CD8-positive, alpha-beta memory T cell (primary cell): ENCODE measurements at places on chromosomes 11 and 22.

DNA sequence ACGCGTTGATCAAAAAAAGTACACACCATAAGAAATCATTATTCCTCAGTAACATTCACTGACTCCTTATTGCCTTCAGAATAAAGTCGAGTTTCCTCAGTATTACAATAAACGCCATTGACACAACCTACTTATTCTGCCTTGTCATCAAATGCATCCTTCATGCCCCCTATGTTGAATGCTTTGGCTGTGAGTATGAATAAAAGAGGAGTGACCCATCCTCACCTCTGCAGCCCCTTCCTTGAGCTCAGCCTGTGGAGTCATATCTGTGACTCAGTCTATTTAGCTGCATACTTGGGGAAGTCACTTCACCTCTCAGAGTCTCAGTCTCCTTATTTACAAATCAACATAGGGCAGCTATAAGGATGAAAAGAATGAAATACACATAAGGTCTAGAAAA is 65.1 kb downstream of the USP35 start:
- no peak for DNase-seq
- H3K36me3 ChIP-seq: no peaks in the 10 kb centered on the region
- H3K27me3 ChIP-seq: no peaks in the 10 kb centered on the region
- H3K4me3 ChIP-seq: no peak overlapping the region
- no peaks in the 10 kb centered on the region for H3K4me1 ChIP-seq

DNA sequence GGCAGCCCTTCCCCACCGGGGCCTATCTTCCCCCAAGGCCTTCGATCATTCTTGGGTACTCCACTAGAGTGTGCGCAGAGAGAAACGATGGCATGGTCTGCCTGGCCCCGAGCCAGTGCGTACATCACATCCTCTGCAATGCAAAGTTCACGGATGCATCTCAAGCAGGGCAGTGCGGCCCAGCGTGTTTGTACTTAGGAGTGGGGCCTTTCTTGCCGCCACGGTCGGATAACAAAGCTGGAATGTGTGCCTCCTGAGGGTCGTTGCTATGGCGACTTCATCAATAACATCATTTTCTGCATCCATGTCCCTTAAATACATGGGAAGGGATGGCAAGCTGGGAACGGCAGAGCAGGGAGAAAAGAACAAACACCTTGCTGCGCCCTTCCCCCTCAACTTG is 73.9 kb downstream of the SCUBE1 start:
- H3K4me3 ChIP-seq: no peak overlapping the region
- H3K27ac ChIP-seq: no peak overlapping the region
- no peaks in the 10 kb centered on the region for H3K36me3 ChIP-seq
- H3K27me3 ChIP-seq: no peaks in the 10 kb centered on the region
- peaks cover 13% of the 10 kb centered on the region for H3K4me1 ChIP-seq

DNA sequence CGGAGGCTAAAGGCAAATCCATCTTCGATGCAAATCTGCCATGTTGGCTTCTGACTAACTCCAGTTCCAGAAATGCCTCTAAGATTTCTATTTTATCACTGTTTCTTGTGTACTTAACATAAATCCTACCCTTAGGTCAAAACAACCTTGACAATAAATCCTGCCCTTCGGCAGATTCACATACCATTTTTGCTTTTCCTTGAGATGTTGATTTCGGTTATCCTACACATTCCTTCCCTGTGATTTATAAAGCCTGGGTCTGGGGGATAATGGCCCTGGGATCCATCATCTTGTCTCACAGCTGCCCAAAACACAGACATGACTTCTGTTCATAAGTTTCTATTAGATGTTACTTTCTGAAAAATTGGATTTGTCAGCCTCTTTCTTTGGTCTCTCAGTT is 231.7 kb upstream of the CARD18 start:
- H3K36me3 ChIP-seq: no peaks in the 10 kb centered on the region
- DNase-seq: no peak
- H3K4me1 ChIP-seq: no peaks in the 10 kb centered on the region
- no peak overlapping the region for H3K4me3 ChIP-seq
- no peaks in the 10 kb centered on the region for H3K27me3 ChIP-seq
- no peak overlapping the region for H3K27ac ChIP-seq

GRCh38 chr11:118126082-118126838 is 26.4 kb downstream of the SCN4B start:
- no peaks in the 10 kb centered on the region for H3K36me3 ChIP-seq
- DNase-seq: no peak
- no peak overlapping the region for H3K4me3 ChIP-seq
- no peak overlapping the region for H3K27ac ChIP-seq

DNA sequence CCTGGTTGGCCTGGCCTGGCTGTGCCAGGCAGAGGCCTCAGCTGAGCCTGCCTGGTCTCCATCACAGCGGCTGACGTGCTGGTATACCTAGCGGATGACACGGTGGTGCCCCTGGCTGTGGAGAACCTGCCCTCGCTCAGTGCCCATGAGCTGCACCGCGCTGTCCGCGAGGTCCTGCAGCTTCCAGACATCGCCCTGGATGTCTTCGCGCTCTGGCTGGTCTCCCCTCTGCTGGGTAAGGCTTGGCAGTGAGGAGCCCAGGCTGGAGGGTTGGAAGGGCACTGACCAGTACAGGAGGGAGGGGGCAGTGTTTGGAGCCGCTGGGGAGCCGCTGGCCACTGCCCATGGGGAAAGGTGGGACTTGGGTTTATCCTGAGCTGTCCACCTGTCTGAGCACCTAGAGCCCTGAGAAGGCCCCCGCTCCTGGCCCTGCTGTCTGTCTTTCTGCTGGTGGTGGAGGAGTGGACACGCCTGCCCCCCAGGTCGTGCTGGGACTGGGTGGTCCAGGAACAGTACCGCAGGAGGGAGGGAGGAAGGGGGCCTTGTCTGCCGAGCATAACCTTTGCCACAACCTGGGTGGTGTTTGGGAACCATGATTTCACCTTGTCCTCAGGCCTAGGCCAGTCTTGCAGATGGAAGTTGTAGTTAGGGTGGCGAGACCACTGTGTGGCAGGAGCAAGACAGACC is 3.0 kb downstream of the FRMD8 start:
- H3K27me3 ChIP-seq: no peaks in the 10 kb centered on the region
- peaks cover 60% of the 10 kb centered on the region for H3K4me1 ChIP-seq
- no peak for DNase-seq
- no peak overlapping the region for H3K27ac ChIP-seq

GRCh38 chr22:37019309-37020191 is at the start of the genes MPST and TST:
Gene MPST (plus strand): TSS chr22:37019742. CDS start chr22:37019837, 95 bp downstream.
Gene TST (minus strand): TSS chr22:37019447. CDS start chr22:37018732, 715 bp downstream.
- H3K4me1 ChIP-seq: peaks cover 6% of the 10 kb centered on the region
- peak within 1 kb of the TSS; percentile 56 for H3K4me3 ChIP-seq

DNA sequence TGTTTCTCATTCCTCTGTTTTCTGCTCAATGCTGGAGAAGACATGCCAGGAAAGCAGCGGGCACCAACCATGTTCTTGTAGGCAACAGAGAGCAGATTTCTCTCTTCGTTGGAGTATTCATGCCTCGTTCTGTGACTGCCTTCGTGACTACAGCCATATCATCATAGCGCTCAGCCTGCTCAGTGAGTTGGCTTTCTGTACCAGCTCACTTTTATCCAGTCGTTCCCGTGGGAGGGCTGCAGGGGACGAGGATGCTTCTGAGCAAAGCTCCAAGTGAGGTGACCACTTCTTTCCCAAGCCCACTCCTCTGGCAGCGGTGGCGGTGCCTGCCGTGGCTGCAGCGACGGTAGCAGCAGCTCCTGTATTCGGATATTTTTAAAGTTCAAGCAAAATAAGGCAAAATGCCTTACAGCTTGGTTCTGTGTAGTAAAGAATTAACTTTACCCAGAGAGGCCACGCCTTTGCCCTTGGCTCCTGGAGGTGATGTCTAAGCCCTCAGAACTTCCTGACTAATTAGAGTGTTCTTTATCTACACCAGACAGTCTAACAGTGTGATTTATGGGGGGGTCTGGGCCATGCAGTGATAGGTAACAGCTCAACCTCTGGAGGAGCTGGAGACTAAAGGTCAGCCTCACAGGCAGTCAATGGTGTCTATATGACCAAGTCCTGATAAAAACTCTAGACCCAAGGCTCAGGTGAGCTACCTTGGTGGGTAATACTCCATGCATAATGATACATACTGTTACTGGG is 35.3 kb downstream of the LDHAL6A start:
- no peaks in the 10 kb centered on the region for H3K4me1 ChIP-seq
- no peak for DNase-seq

DNA sequence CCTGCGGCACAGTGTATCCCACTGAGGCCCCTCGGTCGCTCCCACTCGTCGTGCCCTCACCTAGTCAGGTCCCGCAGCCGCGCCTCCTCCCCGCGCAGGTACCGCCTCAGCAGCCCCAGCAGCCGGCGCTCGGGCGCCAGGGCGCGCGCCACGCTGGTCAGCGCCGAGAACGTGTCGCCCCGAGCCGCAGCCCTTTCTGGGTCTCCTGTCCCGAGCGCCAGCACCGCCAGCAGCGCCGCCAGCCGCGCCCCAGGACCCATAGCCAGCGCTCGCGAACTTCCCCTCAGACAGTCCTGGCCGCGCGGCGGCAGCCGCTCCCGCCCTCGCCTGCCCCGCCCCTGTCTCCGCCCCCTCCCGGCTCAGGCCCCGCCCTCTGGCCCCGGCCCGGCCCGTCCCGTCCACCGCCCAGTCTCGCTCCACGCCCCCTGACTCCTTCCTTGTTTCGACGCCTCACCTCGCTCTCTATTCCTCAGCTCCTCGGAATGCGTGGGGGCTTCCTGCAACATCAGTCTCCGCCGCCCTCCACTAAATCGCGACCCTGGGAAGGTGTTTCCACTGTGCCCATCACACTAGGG is at the start of gene P4HA3:
TSS of gene P4HA3 (minus strand) at position 289 of the 575 bp plus-strand sequence. CDS start at position 260, 29 bp downstream.
- peaks cover 17% of the 10 kb centered on the region for H3K27me3 ChIP-seq
- H3K36me3 ChIP-seq: no peaks in the 10 kb centered on the region
- peak within 1 kb of the TSS; percentile 23 for H3K4me3 ChIP-seq

DNA sequence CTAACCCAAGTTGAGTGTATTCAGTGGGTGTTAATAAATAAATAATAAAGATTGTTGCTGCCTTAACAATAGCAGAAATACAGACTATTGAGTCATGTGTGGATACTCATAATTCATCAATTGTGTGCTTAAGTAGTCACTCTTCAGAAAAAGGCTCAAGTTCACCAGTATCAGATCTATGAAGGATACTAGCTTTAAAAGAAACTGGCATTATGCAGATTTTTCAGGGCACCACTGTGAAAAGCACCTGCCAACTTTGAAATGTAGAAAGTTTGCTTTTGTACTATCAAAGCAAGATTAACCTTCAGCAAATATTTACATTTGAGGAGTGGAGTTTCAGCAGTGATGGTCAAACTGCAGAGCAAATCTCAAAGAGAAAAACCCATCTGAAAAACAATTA is 20.1 kb upstream of the SYTL2 start:
- no peaks in the 10 kb centered on the region for H3K27me3 ChIP-seq
- DNase-seq: no peak

DNA sequence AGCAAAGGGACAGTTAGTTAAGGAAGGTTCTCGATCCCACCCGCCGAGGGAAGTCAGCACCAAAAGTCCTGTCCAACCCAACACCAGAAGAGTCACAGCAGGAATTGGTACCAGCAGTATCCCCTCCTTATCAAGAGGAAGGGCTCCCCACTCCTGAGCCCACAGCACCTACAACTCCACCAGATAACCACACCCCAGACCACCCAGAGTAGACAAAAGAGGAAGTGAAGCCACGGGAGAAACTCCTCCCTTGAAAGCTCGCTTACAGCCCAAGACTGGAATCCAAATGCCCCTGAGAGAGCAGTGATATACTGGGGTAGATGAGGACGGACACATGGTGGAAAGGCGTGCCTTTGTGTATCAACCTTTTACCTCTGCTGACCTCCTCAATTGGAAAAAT is 7.3 kb upstream of the CD5 start:
- no peaks in the 10 kb centered on the region for H3K27me3 ChIP-seq
- H3K4me1 ChIP-seq: peaks cover 26% of the 10 kb centered on the region
- no peak overlapping the region for H3K27ac ChIP-seq
- no peak overlapping the region for H3K4me3 ChIP-seq
- DNase-seq: no peak

DNA sequence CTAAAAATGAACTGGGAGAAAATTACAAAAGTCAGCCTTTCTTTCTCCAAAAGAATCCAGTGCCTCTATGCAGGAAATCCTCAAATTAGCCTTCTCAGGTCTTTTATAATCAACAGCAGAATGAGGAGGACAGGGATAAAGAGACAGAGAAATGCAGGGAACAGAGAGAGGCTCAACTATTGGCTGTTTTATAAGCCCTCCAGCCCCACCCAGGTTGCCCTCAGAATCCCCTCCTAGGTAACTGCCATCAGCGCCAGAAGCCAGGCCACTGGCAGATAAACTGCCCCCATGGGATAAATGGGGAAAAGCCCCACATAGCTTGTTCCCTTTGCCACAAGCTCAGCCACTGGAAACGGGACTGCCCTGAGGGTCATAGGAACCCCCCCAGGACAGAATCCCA is 10.9 kb upstream of the HMOX1 start:
- H3K27ac ChIP-seq: no peak overlapping the region
- H3K36me3 ChIP-seq: no peaks in the 10 kb centered on the region
- H3K27me3 ChIP-seq: no peaks in the 10 kb centered on the region
- no peak for DNase-seq
- H3K4me1 ChIP-seq: no peaks in the 10 kb centered on the region

- H3K36me3 ChIP-seq: no peaks in the 10 kb centered on the region
- no peaks in the 10 kb centered on the region for H3K4me1 ChIP-seq
- no peaks in the 10 kb centered on the region for H3K27me3 ChIP-seq
- no peak overlapping the region for H3K4me3 ChIP-seq
- no peak overlapping the region for H3K27ac ChIP-seq
Observed at GRCh38 chr11:95456714-95457491, 225.9 kb upstream of the SESN3 start.

DNA sequence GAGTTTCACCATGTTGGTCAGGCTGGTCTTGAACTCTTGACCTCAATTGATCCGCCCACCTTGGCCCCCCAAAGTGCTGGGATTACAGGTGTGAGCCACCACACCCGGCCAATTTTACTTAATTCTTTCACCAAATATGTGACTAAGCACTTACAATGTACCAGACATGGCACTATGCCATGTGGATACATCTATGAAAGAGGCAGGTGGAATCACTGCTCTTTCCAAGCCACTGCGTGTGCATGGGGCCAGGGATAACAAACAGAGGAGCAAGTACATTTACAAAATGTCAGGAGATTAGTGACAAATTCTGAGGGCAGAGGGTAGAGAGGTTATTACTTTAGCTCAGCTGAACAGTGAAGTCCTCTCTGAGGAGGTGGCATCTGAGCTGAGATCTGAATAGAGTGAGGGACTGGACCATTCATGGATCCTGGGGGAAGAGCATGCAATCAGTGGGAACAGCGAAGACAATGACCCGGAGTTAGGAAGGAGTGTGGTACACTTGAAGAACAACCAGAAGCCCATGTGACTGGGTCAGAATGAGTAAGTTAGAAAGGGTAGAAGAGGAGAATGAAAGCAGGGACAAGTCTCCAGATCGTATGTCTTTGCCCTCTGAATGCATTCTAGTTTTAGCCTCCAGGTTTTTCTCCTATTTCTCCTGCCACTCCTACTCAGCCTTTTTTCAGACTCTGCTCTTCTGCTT is 38.3 kb upstream of the GRAMD1B start:
- no peaks in the 10 kb centered on the region for H3K36me3 ChIP-seq
- H3K27ac ChIP-seq: no peak overlapping the region
- no peak overlapping the region for H3K4me3 ChIP-seq

DNA sequence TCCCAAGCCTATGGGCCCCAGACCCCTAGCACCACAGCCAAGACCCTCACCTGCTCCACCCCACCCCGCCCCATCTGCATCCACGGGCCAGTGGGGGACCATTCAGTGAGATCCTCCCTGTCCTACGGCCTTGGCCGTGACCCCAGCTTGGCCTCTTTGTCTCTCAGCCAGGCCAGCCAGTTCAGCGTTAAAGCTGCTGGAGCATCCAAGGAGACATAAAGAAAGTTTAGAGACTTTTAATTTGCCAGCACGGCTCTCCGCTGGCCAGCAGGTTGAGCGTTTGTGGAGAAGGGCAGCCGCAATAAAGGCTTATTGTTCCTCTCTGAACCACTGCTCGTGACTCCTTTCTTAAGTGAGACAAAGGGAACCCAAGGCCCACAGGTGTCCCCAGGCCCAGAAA is 49.3 kb upstream of the LMO1 start:
- no peak overlapping the region for H3K27ac ChIP-seq
- H3K27me3 ChIP-seq: no peaks in the 10 kb centered on the region
- H3K4me3 ChIP-seq: no peak overlapping the region
- H3K36me3 ChIP-seq: no peaks in the 10 kb centered on the region
- no peaks in the 10 kb centered on the region for H3K4me1 ChIP-seq
